T follicular helper cell (primary cell): ENCODE measurements at places on chromosomes 5 and 9.

- peak; percentile 32 for DNase-seq
Observed at GRCh38 chr5:39948867-39949468, 524.2 kb upstream of the DAB2 start.

- no peak for DNase-seq
Observed at GRCh38 chr5:94508461-94509148, 109.8 kb downstream of the KIAA0825 start.

- no peak for DNase-seq
Observed at GRCh38 chr9:88694625-88695024, 159.6 kb downstream of the NXNL2 start.

GRCh38 chr5:162067655-162068411, at the start of gene GABRG2:
GABRG2 (plus strand) TSS chr5:162067773; CDS start chr5:162068000, 227 bp downstream.
- no peak for DNase-seq

- no peak for DNase-seq
Observed at GRCh38 chr9:130991778-130992681, 16.9 kb upstream of the LAMC3 start.
